ENCODE measurements at places on chromosomes 2 and 18.

DNA sequence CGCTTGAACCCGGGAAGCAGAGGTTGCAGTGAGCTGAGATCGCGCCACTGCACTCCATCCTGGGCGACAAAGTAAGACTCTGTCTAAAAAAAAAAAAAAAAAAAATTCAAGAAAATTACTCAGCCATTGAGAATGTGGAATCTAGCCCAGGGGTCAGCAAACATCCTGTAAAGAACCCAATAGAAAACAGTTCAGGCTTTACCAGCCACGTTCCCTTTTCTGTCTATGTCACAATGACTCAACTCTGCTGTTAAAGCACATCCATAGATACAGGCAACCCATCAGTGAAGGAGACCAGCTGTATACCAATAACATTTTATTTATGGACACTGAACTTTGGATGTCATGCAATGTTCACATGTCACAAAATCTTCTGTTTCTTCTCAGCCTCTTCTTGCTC is 435.6 kb upstream of the GYPC start:
- no peak for DNase-seq

DNA sequence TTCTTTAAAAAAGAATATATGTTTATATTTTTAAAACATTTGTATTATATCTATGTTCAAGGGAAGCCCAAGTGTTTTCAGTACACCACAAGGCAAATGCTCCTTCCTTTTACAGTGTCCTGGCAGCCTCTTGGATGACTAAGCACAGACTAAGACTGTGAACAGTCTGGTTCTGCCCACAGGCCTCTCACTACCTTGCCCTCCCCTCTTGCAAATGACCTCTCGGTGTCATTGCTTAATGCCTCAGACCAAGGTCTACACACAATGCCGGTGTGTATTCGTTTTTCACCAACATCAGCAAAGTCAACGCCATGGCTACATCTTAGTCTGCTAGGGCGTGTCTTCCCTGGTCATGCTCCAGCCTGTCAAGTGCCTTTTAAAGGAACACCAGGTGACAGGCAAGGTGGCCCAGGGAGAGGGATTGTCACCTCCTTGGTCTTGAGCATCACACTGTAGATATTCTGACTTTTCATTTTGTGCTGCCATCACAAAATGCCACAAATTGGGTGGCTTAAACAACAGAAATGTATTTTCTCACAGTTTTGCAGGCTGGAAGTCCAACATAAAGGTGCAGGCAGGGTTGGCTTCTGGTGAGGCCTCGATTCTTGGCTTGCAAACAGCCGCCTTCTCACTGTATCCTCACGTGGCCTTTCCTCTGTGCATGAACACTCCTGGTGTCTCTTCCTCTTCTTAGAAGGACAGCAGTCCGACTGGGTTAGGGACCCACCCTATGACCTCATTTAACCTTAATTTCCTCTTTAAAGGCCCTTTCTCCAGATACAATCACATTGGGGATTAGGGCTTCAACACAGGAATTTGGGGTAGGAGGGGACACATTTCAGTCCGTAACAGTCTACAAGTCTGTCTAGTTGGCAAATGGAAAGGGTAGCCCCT is 266.5 kb downstream of the KLHL29 start:
- no peak for DNase-seq

DNA sequence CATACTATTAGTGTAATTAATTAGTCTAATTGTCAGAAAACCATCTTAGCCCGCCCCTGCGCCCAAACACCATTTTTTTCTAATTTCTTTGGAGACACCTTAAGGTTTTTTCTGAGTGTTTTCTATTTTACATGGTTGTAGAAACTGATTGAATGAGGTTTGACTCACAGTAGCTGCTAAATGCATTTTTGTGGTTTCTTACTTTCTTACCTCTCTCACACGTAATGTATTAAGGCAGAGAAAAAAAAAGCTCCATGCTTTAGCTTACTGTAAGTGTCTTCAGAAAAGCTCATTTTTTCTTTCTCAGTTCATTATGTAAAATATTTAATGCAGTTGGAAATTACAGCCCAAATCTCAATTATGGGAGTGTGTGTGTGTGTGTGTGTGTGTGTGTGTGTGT is 548.5 kb upstream of the LRRTM4 start:
- no peak for DNase-seq

DNA sequence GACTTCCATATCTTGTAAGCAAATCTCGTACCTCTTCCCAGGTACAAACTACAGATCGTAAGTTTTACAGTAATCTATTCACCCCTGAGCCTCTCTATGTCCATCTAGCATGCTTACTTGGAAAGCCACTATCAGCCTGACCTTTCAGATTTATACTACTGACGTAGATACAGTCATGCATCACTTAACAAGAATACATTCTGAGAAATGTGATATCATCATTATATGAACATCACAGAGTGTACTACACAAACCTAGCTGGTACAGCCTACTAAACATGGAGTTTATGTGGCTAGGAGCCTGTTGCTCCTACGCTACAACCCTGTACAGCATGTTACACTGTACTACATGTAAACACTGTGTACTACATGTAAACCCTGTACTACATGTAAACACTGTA is 293.2 kb upstream of the ZNF804A start:
- no peak for DNase-seq

DNA sequence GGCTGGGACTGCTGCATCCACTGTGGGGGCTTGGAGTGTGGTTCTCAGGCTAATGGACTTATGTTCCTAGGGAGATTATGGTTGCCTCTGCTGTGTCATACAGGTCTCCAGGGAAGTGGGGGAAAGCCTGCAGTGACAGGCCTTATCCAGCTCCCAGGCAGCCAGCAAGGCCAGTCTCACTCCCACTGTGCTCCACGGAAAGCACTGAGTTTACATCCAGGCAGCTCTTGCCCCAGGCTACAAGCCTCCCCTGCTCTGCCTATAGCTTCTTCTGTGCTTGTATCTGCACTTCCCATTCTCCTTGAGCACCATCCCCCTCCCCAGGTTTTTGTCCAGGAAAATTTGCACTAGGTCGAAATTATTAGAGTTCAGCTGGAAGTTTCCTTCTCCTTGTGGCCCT is 231.9 kb downstream of the ZRANB3 start:
- DNase-seq: no peak

DNA sequence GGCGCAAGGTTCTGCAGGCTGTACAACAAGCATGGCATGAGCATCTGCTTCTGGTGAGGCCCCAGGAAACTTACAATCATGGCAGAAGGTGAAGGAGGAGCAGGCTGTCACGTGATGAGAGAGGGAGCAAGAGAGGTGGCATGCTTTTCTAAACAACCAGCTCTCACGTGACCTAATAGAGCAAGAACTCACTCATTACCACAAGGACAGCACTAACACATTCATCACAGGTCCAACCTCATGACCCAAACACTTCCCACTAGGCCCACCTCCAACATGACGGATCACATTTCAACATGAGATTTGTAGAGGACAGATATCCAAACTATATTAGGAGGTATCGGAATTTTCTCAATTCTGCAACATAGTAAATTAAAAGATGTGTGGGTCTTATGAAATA is 108.8 kb upstream of the DLX2 start:
- DNase-seq: no peak

DNA sequence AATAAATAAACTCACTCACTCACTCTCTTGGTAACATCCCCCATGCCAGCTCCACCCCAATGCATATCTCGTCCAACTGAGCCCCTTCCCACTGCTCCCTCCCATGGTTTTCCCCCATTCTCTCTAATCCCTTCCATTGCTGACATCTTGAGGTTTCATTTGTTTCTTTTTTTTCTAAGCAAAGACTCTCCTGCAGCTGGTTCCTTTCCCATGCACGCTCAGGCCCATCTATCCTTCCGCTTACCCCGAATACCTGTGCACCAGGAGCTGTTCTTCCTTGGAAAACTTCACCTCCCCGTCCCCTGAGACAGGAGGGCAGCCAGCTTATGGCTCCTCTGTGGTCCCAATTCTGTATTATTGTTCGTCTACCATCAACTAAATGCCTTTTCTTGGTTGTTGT is 41.7 kb upstream of the IGFBP2 start:
- no peak for DNase-seq

GRCh38 chr18:13125191-13125590 is 93.4 kb upstream of the LDLRAD4 start:
- no peak for DNase-seq

GRCh38 chr18:49880661-49881060 is 67.3 kb upstream of the ACAA2 start:
- DNase-seq: peak; percentile 21

DNA sequence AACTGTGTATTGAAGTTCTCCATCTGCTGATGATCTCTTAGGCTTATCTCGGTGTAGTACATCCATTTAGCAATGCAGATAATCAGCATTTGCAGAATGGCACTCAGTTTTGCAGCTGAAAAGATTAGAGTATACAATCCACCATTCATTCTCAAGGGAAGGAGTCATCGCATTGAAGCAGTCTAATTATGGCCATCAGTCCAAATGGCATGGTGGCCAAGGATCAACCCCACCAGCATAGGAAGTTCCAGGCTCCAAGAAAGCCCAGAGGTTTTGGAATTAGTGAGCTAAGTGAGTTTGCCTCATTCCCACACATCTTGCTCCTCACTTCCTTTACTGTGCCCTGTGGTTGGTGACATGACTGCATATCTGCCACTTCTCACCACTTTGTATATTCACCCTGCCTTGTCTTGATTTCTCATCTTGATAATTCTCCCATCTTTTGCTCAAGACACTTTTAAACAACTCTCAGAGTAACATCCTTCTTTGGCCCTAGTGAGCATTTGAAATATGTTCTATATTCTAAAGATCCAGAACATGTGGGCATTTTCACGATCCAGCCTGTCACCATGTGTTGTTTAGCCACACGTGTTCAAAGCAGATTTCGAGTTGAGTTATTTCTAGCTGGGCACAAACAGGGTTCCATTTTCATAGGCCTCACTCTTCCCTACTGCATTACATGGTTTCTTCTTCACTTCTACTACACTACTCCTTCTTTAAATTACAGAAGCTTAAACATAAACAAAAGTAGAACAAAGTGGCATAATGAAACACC is 1119.8 kb downstream of the TSN start:
- no peak for DNase-seq

DNA sequence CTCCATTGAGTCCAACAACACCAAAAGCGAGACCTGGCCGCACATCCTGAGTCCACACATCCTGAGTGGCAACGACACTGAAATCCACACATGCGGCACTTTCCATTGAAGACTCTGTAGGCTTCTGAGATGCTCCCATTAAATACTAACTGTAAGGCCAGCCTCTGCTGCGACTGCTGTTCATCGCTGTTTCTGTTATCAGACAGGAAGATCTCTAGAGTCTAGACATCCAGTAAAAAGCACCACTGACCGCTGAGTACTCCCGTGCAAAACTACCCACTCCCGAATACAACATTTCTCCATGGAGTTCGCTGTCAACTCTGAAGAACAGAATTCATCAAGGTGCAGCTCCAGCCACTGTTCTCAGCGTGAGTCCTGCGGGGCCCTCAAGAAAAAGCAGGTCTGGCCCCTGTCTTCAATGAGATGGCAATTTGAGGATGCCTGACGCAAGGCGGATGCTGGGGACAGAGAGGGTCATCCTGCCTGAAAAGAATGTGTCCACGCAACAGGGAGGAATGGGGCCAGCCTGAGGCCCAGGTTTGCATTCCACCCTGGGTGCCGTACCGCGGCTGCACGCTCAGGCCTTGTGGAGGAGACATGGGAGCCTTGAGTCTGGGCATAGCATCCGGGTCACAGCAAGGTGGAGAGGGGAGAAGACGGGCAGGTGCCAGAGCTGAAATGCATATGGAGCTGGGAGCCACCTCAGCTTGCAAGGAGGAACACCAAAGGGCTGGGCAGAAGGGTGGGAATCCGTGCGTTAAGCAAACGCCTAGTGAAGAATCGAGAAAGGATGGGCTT is 61.9 kb downstream of the ZNF516 start:
- no peak for DNase-seq

GRCh38 chr18:2212598-2213205 is 358.6 kb downstream of the METTL4 start:
- DNase-seq: no peak

DNA sequence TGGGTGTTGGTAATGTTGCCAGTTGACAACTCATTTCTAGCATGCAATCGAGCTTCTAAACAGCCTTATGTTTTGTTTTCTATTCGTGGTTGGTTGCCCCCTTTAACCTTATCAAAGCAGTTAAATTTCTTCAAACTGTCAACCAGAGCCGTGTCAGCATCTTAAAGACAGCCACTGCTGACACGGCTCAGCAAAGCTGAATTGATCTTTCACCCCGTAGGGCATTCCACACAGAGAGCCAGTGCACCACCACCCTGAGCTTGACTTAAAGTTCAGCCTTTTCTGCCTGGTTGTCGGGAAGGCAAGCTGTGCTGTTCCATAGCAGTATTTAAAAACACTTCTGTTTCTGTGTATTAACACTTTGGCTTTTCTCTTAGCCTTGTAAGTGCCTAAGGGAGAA is 355.0 kb upstream of the CHST9 start:
- DNase-seq: no peak
